ENCODE measurements at places on chromosomes 3 and 15. TPM values are rescaled to one million over a fixed set of nuclear protein-coding genes. Genes with fewer than 3 reads are reported as not detected.

The KLHL40 gene
- total RNA-seq, result not detected

The FBXL22 gene
- under 0.01 TPM for total RNA-seq

The DHX36 gene
- 35.1 TPM for total RNA-seq

The GOLGA6L10 gene
- total RNA-seq, result 0.94 TPM

The CHRFAM7A gene
- 2.9 TPM for total RNA-seq

The RASGRF1 gene
- total RNA-seq, result not detected

The EFCAB12 gene
- total RNA-seq, result not detected

The ZDHHC23 gene
- total RNA-seq, result 1.9 TPM

The TTC23 gene
- total RNA-seq, result 25.9 TPM

The RLBP1 gene
- total RNA-seq, result not detected

The NRG4 gene
- total RNA-seq, result not detected

The ASB14 gene
- total RNA-seq, result not detected

The CPNE9 gene
- not detected for total RNA-seq

The TNFAIP8L3 gene
- total RNA-seq, result 29.9 TPM

The ATP10A gene
- 4.3 TPM for total RNA-seq

The SGO1 gene
- total RNA-seq, result 5.2 TPM

The AP3B2 gene
- not detected for total RNA-seq

The KCNMB2 gene
- total RNA-seq, result not detected

The HIGD2B gene
- total RNA-seq, result not detected

The POMGNT2 gene
- total RNA-seq, result 6.6 TPM

The ANKRD34C gene
- not detected for total RNA-seq

The TLR9 gene
- total RNA-seq, result not detected

The BBS4 gene
- total RNA-seq, result 7.0 TPM

The C3orf49 gene
- not detected for total RNA-seq

The TJP1 gene
- 85.1 TPM for total RNA-seq

The POPDC2 gene
- 0.09 TPM for total RNA-seq

The HACD3 gene
- 92.5 TPM for total RNA-seq

The CIB2 gene
- total RNA-seq, result 4.0 TPM

The SYNPR gene
- total RNA-seq, result not detected

The NUP210 gene
- total RNA-seq, result 0.28 TPM
